ENCODE measurements at places on chromosomes 4 and X.

- DNase-seq: no peak
Measured at GRCh38 chrX:155767876-155768769, 113.0 kb upstream of the VAMP7 start.

DNA sequence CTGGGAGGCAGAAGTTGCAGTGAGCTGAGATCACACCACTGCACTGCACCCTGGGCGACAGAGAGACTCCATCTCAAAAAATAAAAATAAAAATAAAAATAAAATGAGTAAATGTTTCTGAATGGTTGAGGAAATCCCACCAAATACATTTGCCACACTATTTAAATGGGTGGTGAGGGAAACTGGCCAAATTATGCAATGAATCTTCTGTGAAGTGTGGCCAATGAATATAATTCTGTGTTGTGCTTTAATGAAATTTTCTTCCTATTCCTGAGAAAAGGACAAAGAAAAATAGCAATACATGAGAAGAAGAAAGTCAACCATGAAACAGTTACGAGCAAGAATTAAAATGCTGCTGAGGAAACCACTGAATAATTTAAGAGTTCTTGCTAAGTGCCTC, 69.9 kb downstream of the CAMK2D start:
- no peak for DNase-seq

GRCh38 chr4:1711055-1711570, 1.0 kb downstream of the SLBP start:
- no peak for DNase-seq

- DNase-seq: no peak
Measured at GRCh38 chr4:66629927-66630326, 915.4 kb downstream of the CENPC start.

DNA sequence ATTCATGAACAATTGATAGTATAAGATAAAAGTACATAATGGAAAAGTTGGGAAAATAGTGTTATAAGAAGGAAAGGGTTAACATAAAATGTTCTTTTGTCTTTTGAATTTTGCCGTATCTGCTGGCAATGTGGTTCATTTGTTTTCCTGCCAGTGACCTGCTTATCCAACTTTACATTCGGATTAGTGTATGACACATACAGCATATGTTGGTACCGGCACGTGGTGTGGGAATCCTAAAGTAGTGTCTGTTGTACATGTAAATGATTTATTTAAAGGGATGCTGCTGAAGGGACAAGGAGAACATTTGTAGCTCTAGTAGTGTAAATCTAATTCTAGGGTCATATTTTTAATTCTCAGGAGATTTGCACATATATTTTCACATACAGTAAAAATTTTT, 11.5 kb downstream of the RAB9A start:
- no peak for DNase-seq

GRCh38 chr4:89836031-89836745, 773 bp downstream of the SNCA start:
- DNase-seq: no peak

DNA sequence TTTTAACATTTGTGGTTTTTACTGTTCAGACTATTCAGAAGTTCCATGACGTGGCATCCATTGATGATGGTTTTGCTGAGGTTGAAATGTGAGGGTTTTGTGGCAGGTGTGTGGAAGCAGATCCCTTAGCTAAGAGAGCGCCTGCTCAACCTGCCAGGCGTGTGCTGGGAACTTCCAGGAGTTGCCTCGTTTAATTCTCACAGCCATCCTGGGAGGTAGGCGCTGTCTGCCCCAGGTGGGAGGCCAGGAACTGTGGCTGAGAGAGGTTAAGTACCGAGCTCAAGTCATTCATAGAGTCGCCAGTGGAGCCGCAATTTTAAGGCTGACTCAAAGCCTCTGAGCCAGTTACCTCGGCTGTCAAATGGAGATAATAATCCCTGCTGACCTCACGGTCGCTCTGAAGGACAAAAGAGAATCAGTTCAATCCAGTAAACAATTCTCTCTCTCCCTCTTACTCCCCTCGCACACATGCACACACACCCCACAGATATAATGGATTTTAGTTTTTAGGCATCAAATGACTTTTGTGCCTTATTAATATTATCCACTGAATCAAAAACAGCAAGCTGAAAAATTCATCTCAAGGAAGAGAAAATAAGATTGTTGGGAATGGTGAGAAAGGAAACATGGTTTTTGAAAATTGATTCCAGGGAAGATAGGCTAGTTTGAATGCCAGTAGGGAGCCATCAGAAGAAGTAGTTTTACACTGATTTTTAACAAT, 171.3 kb downstream of the PTTG2 start:
- DNase-seq: no peak

- DNase-seq: no peak
Measured at GRCh38 chrX:40947276-40947675, 138.0 kb upstream of the USP9X start.

- DNase-seq: peak; percentile 84
Measured at GRCh38 chr4:76546759-76547742, 112.0 kb downstream of the SHROOM3 start.

DNA sequence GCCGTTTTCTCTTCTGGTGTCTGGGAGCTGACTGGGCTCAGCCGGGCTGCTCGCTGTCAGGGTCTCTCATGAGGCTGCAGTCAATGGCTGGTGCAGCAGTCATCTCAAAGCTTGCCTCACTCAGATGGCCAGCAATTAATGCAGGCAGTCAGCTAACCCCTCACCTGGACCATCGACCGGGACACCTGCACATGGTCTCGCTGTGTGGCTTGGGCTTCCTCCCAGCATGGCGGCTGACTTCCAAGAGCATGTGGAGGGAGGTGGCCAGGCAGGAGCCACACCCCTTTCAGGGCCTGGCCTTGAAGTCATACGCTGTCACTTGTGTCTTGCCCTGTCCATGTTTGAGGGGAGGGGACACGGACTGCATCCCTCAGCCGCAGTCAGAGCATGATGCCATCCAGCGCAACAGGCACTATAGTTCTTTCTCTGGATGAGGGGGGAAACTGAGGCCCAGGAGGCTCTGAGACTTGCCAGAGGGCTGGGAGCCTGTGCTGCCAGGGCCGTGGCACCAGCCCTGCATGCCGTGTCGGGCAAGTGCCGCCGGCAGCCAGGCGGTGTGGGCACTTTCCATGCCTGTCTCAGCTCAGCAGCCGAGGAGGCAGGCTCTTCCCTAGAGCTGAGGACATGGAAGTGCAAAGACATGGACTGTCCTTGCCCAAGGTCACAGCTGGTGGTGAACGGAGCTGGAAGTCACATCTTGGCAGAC, 201.8 kb downstream of the AFAP1 start:
- DNase-seq: no peak

DNA sequence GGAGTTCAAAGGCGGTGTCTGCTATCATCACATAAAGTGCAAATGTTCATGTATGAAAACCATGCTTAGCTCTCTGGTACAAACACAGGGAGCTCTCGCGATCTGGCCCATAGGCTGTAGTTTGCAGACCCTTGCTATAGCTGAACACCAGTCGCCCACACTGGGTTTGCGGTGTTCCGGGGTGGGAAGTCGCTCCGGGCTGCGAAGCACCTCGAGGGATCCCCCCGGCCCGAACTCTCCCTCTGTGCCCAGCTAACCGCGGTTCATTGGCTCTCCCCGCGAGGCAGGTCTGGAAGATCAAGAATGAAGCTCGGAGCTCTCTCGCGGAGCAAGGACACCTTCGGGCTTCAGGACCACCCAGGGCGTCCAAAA, 341 bp upstream of the PRPS2 start:
- DNase-seq: no peak

DNA sequence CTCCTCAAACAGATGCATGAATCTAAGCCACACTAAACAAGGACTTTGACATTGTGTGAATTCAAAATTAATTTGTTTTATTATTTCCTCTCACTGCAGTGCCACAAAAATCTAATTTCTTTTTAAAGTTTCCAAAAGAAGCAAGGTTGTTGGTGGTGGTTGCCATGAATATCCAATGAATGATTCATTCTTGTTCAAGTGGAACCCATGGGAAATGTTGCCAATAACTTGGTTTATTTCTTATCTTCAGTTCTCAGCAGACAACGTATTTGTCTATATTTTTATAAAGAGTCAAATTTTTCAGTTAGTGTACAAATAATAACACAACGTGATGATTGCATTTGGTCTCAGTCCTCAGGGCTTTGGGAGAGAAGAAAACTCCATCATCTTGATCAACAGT, 309.4 kb upstream of the NOCT start:
- no peak for DNase-seq

GRCh38 chr4:140450352-140450751, 22.9 kb upstream of the CLGN start:
- no peak for DNase-seq

GRCh38 chr4:56909086-56909894, 1.6 kb downstream of the REST start:
- DNase-seq: no peak

DNA sequence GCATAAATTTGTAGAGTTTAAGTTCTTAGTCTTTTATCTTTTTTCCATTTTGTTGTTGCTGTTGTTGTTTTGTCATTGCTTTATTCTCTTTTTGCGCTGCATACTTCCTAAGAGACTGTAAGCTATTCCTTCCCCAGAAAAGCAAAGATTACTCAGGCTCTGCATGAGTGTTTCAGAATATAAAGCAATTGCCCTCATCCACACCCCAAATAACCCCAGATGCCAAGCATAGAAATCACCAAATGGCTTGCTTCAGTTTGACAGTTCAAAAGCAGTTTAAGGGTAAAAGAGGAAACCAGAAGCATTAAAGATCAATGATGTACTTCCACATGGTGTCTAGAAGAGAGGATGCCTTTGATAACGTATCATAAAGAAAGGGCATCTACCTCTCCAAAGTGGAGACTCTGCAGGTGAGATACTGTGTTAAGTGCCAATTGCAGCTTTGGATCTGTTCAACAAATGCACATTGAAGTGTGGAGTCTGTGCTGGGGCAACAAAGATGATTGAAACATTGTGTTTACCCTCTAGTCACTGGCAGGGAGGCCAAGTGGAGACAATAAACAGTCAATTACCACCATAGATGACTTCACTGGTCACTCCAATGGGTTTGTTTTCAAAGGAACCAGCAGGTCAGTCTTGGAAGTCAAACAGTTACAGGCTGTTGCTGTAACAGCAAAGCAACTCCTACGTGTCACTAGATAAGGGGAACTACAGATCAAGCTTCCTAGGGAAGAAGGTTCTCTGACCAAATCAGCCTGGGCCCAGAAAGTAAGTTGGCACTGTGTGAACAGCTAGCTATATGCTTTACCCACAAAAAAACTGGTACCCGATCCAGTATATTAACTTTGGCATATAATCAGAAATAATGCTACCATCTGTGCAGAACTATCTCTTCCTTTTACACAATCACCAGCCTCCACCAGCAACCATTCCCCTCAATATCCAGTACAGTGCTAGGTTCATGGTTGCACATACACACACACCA, 40.6 kb upstream of the IL21 start:
- no peak for DNase-seq

DNA sequence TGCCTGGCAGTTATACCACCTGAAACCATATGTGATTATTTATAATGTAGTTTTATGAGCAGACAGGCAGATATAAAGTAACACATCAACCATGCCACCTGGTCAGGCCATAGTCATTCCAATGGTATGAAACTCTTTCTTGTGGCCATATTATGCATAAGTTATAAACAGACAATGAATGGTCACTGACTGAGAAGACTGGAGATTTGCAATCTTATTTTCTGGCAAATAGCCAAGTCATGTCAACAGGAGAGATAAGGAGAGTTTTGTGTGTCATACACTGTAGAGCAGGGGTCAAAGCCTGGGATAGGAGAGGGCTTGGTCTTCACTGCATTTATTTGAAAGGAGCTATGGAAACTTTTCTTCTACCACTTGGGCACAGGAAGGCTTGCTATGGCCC, 29.5 kb downstream of the SORBS2 start:
- no peak for DNase-seq

- DNase-seq: no peak
Measured at GRCh38 chrX:38848671-38849455, 47.6 kb downstream of the MID1IP1 start.

DNA sequence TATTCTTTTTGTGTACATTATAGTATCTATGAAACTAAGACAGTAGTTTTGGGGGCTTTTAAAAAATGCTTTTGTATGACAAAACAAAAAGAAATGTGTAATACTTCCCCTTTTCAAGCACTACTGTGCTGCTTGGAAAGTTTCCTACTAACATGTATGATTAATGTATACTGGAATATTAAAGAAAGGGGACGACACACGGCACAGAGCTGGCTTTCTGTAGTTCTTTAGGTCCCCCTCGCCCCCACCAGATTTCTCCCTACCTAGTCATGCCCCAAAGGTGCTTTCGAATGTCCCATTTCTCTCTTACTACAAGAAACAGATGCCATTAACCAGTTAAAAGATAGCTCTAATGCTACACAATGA, 1.6 kb upstream of the AP1S2 start:
- no peak for DNase-seq

DNA sequence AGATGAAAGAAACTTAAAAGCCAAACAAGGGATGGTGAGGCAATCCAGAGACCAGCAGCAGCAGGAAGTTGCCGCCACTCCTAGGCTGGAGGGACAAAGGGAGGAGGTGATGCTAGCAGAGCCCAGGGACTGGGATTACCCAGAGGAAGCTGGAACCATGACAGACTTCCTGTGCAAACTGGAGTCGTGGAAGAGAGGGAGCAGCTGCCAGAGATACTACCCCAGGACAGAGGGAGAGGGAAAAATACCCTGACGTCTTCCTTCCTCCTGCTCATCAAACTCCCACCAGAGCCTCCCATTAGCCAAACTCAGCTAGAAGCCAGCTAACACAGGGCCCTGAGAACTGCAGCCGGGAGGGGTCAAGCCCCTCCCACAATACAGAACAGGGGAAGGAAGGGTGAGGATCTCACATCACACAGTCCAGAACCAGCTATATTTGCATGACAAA, 101.2 kb upstream of the KLF3 start:
- no peak for DNase-seq

DNA sequence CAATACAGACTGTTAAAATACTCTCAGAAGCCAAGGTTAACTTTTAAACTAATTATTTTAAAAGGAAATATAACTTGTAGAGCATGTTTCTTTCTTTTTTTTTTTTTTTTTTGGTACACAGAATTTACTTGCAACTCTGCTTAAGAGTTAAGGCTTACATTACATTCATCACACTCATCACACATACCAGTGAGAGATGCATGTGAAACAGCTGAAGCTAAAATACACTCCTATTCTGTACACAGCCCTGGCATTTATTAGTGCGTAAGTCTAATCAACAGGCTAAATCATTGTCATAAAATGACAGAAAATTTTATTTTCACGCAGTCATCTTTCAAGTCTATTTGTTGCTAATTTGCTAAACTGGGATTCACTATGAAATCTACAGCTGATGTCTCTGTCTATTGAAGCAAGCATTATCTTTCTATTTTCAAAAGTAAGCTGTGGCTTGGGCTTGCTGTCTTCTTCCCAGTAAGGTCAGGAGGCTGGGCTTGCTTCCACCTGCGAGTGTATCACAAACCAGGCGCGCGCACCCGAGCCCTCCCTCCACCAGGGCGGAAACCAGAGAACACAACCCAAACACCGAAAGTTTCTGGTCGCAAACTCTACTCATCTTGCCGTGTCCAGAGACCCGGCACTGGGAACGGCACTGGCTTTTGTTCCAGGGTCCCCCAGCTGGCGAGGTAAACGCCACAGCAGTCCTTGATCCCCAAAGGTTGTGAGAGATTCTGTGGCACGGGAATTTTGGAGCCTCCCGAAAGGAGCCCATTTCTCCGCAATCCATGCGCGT, 3.9 kb downstream of the MAML3 start:
- no peak for DNase-seq

- DNase-seq: no peak
Measured at GRCh38 chr4:73964862-73965611, 16.8 kb downstream of the PF4 start.

GRCh38 chrX:31670245-31670644, 598.4 kb upstream of the FTHL17 start:
- no peak for DNase-seq

- DNase-seq: no peak
Measured at GRCh38 chr4:78809295-78809694, 33.1 kb downstream of the BMP2K start.

- DNase-seq: no peak
Measured at GRCh38 chr4:3871181-3871852, 105.1 kb downstream of the ADRA2C start.
